Dorsolateral prefrontal cortex (tissue), 122 donors: ENCODE measurements at places on chromosomes 2 and 18. TPM values are rescaled to one million over a fixed set of nuclear protein-coding genes. Genes with fewer than 3 reads are reported as not detected.

- DNase-seq = no peak
Measured at GRCh38 chr18:31199190-31199769, 36.6 kb upstream of the DSC1 start.

DNA sequence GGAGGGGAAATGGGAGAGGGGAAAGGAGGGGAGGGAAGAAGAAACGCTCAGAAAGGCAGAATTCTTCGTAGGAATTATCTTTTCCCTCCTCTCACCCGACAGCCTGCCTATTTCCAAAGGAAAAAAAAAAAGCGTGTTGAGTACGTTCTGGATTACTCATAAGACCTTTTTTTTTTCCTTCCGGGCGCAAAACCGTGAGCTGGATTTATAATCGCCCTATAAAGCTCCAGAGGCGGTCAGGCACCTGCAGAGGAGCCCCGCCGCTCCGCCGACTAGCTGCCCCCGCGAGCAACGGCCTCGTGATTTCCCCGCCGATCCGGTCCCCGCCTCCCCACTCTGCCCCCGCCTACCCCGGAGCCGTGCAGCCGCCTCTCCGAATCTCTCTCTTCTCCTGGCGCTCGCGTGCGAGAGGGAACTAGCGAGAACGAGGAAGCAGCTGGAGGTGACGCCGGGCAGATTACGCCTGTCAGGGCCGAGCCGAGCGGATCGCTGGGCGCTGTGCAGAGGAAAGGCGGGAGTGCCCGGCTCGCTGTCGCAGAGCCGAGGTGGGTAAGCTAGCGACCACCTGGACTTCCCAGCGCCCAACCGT, at the start of gene GAD1:
GAD1 (plus strand) TSS at position 384 of the 589 bp plus-strand sequence. CDS start 1,705 bp downstream, outside the sequence.
- DNase-seq = peak; percentile 69

- DNase-seq = no peak
Measured at GRCh38 chr2:173948198-173948597, 17.0 kb downstream of the SP3 start.

DNA sequence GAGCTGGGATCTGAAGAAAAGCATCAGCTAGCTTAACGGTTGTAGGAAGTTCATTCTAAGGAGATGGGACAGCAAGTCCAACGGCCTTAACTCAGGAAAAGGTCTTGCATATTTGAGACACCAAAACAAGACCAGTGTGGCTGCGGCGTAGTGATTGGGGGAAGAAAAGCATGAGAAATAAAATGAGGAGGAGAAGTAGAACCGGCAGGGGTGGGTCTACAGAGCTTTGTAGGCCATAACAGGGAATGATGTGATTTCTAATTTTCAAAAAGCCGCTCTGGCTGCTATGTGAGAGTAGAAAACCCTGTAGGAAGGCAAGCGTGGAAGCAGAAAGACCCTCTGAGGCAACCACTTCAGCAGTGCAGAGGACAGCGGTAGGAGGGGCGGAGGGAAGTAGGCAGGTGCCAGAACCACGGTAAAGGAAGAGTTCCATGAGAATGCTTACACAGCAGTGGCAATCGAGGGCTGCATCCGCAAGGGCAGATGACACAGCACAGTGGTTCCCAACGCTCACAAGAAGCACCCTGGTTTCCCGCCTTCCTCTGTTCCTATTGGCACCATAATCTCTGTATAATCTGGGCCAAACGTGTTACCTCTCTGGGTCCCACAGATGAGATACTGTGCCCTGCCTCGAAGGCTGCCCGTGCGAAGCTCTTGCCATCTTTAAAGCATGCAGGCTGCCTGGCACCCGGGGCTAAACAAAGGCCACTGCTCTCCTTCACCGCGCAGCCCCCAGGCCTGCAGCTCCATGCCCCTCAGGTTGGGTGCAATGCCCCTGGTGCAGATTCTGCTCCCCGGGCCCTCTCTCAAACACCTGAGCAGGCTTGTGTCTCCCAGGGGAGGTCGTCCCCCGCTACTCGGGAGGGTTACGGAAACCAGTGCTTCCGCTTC, 795 bp downstream of the ANKRD39 start:
- no peak for DNase-seq

DNA sequence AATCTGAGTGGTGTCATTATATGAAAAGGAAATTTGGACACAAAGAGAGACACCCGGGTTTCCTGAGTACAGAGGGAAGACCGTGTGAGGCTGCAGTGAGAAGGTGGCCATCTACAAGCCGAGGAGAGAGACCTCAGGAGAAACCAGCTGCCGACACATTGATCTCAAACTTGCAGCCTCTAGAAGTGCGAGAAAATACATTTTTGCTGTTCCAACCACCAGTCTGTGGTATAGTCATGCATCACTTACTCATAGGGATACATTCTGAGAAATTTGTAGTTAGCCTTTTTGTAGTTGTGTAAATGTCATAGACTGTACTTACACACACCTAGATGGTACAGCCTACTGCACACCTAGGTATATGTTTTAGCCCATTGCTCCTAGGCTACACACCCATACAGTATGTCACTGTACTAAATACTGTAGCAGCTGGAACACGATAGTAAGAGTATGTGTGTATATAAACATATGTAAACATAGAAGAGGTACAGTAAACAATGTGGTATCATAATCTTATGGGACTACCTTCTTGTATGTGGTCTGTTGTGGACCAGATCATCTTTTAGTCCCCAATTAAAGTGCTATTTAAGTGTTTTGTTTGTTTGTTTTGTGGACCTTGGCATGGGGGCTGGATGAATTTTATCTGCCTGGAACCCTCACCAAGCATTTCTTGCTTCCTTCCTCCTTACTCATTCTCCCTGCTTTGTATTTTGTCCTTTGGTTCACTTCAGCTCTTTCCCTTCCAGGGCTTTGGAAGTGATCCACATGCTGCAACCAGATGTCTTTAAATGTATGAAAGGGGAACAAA, 38.3 kb upstream of the SESTD1 start:
- DNase-seq = no peak

DNA sequence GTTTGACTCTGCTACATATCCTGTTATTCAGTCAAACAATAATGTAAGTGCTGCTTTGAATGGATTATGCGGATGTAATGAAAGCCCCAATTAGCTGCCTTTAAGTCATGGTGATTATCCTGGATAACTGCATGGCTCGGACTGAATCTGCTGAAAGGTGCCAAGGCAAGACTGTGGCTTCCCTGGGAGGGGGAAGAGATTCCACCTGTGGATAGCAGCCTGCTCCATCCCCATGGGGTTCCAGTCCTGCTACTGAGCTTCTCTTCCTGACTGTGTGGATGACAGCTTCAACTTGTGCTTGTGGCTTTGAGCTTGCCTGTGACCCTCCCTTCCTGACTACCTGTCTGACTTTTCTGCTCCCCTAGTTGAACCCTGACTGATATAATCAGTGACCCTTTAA, 540.0 kb upstream of the GYPC start:
- no peak for DNase-seq

DNA sequence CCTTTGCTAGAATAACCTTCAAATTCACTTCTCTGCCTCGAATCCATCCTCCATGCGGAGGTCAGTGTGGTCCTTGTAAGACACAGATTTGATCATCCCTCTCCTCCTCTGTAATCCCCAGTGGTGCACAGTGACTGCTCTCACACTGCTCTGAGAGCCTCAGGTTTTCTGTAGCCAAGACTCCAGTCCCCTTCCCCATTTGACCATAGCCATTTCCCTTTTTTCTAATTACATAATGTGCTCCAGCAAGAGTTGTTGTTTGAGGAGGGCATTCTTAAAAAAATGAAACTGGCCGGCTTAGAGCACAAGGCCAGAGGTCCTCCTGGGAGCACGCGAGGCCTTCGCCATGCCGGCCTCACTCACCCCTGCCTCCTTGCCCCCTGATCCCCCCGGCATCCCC, 34.7 kb upstream of the LPIN1 start:
- DNase-seq = no peak

DNA sequence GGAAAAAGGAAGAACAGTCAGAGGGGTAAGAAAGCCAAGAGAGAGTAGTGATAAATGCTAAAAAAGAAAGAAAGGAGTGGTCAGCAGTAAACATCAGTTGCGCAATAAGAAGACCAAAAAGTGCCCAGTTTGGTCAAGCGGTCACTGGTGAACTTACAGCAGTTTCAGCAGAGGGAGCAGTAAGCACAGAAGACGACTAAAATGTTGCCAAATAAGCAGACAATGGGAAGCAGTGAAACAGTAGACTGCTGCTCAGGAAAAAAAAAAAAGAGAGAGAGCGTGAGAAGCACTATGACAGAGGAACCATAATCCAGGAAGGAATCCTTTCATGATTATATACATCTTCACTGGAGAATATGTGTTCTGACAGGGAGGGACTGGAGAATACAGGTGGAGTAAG, 45.8 kb downstream of the DNAJC10 start:
- DNase-seq = no peak

GRCh38 chr2:99660616-99661406, 171.0 kb upstream of the REV1 start:
- no peak for DNase-seq

GRCh38 chr2:169351725-169352124, 10.6 kb downstream of the LRP2 start:
- no peak for DNase-seq

- no peak for DNase-seq
Measured at GRCh38 chr18:77654302-77654701, 404.7 kb downstream of the GALR1 start.

DNA sequence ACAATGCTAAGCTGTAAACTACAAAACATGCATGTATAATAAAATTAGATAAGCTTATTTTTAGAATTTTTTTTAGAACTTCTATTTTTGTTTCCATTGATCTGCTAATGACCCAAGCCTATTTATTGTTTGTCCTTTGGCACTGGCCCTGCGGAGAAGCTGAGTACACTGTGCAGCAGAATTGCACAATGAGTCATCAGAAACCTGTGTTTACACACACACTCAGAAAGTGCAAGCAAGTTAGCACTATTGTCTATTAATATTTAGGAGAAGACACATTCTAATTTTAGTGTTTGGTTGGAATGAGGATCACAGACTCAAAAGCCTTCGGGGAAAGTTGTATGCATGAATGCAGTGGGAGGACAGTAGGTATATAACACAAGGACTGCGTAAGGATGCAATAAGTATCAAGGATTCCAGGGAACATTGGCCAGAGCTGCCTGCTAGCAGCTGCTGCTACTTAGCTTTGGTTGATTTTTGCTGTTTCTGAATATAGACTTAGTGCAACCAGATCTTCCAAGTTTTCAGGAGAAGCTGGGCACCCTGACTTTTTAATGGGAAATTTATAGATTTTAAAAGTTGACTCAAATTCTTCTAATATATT, 128.2 kb downstream of the KCNH7 start:
- no peak for DNase-seq

GRCh38 chr2:241540771-241541561, 17.6 kb upstream of the BOK start:
- DNase-seq = peak; percentile 59

- no peak for DNase-seq
Measured at GRCh38 chr18:58213440-58213839, 169.4 kb downstream of the NEDD4L start.

- DNase-seq = no peak
Measured at GRCh38 chr18:56662063-56662408, 10.9 kb downstream of the WDR7 start.

GRCh38 chr2:216416571-216417307, 4.5 kb downstream of the SMARCAL1 start:
- no peak for DNase-seq

Gene POTEI
- total RNA-seq = not detected

Gene AP1S3
- 7.6 TPM for total RNA-seq

Gene IL1F10
- not detected for total RNA-seq

Gene VWA3B
- 1.5 TPM for total RNA-seq

Gene CPLX4
- not detected for total RNA-seq
